ENCODE measurements at places on chromosomes 1 and 21.

DNA sequence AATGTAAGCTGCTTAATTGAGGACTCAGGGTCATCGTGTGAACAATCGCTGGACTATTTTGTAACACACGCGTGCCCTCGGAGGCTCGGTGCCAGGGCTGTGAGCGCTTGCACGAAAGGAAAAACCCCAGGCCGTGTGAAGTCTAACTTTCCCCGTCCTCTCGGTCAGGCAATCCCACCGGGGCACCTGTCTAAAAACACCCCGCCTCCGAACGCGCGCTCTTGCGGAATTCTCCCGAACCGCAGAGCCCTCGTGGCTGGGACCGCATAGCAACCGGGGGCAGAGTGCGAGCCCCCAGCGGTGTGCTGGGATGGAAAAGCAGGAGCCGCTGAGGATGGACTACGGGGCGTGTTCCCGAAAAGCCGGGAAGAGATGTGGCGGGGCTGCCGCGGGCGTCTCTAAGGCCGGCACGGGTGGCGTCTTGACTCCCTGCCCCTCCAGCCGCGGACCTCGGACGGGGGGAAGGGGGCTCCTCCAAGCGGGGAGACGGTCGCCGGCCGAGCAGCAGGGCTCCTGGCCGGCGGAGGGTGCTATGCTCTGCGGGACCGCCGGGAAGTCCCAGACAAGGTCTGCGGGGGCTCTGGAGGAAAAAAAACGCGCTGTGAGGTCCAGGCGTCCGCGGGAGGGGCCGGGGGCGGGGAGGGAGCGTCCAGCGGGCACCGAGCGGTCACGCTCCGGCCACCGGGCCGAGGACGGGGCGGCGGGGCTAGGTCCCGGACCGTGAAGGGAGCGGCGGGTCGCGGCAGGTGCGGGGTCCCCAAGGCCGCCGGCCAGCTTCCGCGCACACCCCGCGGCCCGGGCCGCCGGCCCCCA is 936 bp downstream of the ZBTB21 start:
- peak; percentile 46 for DNase-seq

GRCh38 chr1:156480411-156481192 is 20.0 kb downstream of the MEF2D start:
- DNase-seq: no peak

DNA sequence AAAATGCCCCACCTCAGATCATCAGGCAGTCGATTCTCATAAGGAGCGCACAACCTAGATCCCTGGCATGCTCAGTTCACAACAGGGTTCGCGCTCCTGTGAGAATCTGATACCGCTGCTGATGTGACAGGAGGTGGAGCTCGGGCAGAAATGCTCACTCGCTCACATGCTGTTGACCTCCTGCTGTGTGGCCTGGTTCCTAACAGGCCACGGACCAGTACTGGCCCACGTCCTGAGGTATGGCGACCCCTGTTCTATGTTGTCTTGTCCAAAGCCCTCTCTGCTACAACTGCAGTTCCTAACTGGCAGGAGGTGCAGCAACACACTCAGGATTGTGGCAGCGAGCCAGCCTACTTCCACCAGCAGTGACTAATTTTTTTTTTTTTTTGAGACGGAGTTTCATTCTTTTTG is 70.6 kb downstream of the CLSTN1 start:
- no peak for DNase-seq

DNA sequence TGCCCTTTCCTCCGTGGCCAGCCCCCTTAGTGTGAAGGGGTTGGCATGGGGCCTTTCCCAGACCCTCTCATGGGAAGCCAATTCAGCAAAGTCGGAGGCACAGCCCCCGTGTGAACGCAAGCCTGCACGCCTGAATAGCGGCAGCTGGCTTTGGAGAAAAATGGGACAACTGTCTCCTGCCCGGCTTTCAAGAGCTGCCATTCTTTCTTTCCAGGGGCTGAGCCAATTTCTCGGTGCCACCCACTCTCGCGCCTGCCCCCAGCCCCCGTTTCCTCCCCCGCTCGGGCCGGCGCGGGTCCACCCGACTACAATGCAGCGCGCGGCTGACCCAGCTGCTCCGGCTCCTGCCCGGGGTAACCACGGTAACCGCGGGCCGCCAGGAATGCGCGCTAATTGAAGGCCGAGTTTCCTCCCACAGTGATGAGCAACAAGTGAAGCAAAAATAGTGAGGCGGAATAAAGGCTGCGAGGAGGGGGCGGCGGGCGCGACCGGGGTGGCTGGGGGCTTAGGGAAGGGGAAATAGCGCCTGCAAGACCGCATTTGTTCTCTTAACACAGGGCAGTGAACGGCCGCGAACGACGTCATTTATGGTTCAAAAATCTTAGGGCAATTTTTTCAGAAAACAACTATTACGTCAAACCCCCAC is 27.8 kb downstream of the ILDR2 start:
- peak; percentile 62 for DNase-seq

GRCh38 chr1:12528021-12528852 is 89.8 kb downstream of the DHRS3 start:
- peak; percentile 18 for DNase-seq

DNA sequence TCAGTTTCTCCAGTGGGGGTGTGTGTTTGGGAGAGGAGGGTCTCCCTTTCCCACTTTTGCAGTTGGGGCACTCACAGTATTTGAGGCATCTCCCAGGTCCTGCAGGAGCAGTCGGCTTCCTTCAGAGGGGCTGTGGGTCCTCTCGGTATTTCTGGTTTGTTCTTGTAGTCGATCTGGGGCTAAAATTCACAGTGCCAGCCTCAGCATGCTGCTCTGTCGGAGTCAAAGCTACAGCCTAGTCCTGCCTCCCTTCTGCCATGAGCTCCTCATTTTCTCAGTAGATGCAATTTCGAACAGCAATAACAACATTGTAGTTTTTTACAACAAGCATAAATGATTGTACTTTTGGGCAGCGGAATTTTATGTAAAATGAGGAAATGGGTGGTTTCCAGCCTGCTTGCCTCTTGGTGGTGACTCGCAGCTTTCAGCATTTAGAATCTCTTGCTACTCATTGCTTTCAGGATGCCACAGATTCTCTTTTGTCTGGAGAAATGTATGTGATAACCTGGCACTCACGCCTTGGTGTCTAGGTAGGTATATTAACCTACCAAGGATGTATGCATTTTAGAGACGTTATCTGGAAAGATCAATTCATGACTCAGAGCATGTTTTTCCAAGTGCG is 82.4 kb upstream of the C21orf91 start:
- DNase-seq: peak; percentile 83

DNA sequence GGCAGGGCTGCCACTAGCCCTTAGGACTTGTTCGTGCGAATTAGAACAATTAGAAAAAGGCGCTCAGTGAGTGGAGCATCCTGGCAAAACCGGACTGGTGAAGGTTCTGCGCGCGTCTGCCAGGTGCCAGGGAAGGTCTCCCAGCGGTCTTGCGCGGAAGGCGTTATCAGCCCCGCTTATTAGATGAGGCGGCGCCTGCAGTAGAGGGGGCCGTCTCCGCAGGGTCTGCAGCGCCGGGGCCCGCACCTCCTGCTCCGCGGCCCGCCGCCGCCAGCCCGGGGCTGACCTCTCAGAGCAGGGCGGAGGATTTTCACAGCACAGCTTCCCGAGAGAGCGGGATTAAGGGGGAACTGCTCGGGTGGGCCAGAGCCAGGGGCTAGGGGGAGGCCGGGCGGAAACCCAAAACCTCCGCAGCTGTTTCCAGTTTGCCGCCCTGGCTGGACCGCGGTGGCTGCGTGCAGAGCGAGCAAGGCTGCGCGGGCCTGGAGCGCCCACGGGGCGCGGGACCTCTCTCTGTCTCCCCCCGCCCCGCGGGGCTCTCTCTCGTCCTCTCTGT is 155.2 kb downstream of the FOXD2 start:
- DNase-seq: no peak

DNA sequence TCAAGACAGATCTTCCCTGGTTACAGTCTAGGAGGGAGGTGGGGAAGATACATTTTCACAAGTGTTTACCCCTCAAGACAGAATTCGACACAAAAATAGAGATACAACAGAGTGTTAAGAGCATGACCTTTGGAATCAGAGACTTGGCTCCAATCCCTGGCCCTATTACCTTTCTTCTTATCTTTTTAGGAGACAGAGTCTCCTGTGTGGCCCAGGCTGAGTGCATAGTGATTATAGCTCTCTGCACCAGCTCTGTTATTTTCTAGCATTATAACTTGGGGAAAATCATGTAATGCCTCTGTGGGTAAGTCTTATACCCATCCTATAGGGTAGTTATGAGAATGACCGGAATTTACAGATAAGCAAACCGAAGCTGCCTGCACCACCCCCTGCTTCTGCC is 9.8 kb downstream of the NIPAL3 start:
- no peak for DNase-seq

- no peak for DNase-seq
Measured at GRCh38 chr1:60612790-60613189, 469.6 kb upstream of the NFIA start.

DNA sequence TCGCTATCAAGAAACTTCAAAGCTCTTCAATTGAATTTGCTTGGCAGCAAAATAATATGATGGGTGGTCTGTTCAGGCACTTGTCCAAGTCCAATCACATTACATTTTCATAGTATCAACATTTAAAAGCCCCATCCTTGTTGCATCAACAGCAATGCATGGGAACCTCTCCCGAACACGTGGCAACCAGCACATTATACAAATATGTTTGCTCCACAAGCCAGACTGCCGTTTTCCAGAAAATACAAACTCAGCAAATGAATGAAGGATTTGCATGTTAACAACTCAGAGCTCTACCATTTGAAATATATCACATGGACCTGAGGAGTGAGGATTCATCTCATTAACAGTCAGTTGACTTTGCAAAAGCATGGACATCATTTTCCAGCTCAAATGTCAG is 20.0 kb upstream of the LYPLAL1 start:
- DNase-seq: no peak

GRCh38 chr1:237164406-237165352 is 122.7 kb downstream of the RYR2 start:
- DNase-seq: no peak

DNA sequence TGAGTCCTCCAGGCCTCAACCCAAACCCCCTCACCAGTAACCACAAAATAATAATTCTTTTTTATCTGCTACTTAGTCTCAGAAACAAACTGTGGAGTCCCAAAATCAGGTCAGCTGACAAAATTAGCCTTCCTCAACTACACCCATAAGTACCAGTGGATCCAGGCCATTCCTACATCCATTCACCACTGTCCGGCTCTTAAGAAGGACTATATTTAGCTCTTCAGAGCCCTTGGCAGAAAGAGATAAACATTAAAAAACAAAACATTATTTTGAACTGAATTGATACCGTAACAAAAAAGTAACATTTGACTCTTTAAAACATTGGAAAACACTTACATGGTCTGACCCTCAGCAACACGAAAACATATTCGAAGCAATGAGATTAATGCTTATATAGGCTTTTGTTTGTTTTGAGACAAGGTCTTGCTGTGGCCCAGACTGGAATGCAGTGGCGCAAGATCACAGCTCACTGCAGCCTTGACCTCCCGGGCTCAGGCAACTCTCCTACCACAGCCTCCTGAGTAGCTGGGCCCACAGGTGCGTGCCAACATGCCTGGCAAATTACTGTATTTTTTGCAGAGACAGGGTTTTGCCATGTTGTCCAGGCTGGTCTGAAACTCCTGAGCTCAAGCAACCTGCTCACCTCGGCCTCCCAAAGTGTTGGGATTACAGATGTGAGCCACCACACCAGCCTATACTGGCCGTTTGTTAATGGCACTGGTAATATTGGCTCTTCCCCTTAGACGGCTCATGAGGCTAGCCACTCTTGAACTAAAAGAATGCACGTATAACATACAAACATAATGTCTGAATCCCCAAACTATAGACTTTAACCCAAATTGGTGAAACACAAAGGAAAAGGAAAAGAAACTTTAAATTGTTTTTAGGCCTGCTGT is 330.7 kb downstream of the SMYD3 start:
- peak; percentile 50 for DNase-seq

DNA sequence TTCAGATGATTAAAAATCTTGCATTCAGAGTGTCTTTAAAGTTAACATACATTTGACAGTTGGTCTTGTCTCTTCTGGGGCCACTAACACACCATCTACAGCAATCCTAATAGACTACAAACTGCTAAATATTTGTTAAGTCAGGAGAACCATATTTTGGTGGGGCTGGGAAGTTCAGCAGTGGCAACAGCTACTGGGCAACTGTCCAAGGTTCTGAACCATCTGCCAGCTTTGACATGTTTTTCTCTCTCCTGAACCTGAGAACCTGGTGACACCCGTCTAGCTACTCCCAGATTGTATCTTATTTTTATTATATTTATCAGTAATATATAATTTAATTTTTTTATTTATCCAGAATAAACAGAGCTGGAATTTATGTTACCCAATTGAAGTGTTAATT is 199.0 kb upstream of the DPYD start:
- peak; percentile 15 for DNase-seq

- peak; percentile 3 for DNase-seq
Measured at GRCh38 chr1:193183019-193183627, 3.3 kb downstream of the B3GALT2 start.

GRCh38 chr1:47192458-47193384 is 2.9 kb upstream of the PDZK1IP1 start:
- DNase-seq: peak; percentile 32

- no peak for DNase-seq
Measured at GRCh38 chr1:212691561-212692071, 8.0 kb downstream of the BATF3 start.

GRCh38 chr1:21671915-21672314 is 2.8 kb upstream of the RAP1GAP start:
- no peak for DNase-seq

- no peak for DNase-seq
Measured at GRCh38 chr1:43062527-43063095, 103.9 kb upstream of the SLC2A1 start.

- DNase-seq: no peak
Measured at GRCh38 chr1:61227857-61228550, 145.6 kb downstream of the NFIA start.

DNA sequence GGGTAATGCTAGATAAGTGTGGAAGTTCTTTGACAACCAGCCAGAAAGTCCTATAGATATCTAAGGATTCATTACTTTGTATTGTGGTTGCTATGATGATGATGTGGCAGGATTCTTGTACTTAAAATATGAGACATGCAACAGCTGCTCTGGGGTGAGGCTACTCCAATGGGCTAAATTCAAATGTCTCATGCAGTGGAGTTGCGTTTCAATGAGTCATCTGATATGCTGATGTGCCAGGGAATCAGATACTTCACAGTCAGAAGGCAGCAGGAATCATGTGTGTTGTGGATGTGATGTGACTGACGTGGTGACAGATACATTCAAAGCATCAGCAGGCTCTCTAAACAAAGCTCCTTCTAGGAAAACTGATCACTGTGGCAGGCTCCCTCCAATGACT is 66.5 kb downstream of the TSEN15 start:
- peak; percentile 17 for DNase-seq

DNA sequence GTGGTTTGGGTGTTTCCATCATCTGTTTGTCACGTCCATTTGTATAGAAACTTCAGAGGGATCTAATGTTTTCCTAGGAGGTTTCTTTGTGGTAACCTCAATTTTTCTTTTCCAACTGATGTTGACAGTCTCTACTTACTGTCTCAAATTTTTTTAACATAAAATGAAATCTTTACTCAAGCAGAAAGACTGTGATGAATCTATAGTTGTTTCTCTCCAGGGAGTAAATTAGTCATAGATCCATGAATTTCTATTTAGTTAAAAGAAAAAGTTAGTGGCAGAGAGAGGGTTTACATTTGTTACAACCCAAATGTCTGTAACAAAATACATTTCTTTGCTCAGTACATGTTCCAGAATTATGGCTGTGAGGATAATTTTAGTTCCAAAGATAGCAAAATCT is 161.6 kb downstream of the DISP1 start:
- DNase-seq: no peak
